ENCODE measurements at places on chromosomes 6 and 20.

- DNase-seq: no peak
These were observed 25.6 kb downstream of the POFUT1 start for GRCh38 chr20:32233286-32233685.

GRCh38 chr6:36430351-36430750 lies 12.3 kb downstream of the PXT1 start:
- DNase-seq: no peak

- DNase-seq: no peak
These were observed 129.5 kb downstream of the CRYBG1 start for GRCh38 chr6:106490030-106490429.

DNA sequence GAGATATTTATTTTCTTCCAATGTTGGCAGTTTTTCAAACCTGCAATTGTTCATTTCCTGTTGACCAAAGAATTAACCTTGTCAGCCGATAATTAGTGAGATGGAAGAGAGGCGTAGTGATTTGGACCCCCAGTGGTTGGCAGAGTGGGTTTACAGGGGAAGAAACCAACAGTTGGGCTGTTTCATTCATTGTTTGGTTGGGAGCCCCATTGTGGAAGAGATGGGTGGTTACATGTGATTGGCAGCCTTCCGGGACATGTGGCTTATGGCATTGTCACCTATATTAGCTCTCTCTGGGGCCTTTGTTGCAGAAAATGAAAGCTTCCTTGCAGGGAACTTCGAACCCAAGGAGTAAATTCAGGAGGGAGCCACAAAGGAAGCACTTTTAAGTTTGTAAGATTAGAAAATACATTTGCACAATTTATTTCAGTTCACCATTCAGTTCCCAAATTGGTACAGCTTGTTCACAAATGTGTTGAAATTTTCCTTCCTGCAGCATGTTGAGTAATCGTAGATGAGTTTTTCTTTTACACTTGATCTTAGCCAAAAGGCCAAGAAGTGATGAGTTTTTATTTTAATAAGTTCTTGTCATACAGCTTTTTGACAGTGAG lies 50.3 kb upstream of the CDKAL1 start:
- no peak for DNase-seq

GRCh38 chr6:148177589-148178233 lies 164.9 kb upstream of the SASH1 start:
- DNase-seq: peak; percentile 27

DNA sequence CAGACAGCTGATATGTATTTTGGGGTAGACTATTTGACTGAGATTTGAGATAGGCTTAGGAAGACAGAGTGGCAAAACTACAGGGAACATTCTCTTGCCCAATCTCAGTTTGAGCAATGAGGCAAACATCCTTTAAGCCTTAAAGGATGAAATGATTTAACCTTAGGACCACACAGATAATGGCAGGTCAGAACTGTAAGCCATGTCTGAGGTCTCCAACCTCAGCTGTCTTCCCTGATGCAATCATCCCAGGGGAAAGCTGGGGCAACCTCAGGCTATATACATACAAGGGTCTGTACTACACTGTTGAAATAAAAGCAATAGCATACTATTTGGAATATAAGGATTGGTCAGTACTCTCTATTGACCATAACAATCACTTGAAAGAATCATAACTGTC lies 83.8 kb upstream of the NUP153 start:
- DNase-seq: no peak

- no peak for DNase-seq
These were observed 306.8 kb upstream of the FOXQ1 start for GRCh38 chr6:1004885-1005630.

DNA sequence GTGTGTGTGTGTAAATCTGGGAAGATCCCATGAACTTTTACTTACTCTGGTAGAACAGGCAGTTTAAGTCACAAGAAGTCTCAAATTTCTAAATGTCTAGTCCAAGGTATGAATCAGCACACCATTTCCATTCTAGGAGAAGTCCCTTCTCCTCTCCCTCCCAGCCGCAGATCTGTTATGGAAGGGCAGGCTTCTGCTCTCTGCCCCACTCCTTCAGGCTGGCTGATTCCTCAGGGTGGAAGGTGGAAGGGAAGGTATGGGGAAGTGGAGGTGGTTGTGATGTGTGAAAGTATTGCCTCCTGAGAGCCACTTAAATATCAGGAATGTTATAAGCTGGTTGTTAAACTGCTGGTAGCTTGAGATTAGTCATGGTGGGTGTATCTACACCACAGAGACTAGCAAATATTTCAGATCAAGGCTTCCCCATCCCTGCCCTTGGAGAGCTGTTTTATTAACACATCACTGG lies 44.5 kb upstream of the LAMA4 start:
- DNase-seq: no peak

GRCh38 chr6:46098678-46099077 lies 31.1 kb upstream of the ENPP4 start:
- no peak for DNase-seq

GRCh38 chr6:11632795-11633511 lies 95.4 kb downstream of the TMEM170B start:
- no peak for DNase-seq

GRCh38 chr6:63578757-63579156 lies 6.5 kb downstream of the LOC128125822 start:
- DNase-seq: no peak

DNA sequence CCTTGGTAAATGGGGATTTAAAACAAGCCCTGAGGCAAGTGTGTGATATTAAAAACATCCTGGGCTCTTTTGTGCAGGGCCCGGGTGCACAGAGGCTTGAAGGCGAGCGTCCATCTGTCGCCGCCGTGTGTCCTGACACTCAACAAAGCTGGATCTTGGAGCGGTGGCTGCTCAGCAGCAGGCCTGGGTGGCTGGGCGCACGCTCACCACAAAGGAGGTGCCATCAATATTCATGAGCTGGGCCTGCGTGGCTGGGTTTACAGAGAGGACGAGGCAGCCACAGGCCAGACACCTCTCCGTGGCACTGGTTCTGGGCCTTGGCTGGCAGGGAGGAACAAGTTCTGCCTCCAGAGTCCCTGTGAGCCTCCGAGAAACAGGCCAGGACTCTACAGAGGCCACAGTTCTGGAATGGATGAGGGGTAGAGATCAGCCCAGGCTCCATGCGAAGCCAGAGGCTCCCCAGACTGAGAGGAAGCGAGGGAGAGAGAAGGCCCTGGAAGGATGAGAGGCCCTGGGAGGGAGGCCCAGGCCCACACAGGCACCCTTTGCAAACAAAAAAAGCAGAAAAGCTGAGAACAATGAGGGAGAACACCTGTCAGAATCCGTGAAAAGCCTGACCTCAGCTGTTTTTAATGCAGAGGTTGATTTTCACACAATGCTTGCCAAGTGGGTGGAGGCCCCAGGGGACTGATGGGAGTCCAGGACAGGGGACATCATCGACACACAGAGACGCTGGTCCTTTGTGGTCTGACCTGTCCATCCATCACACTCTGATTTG lies 21.9 kb downstream of the BHLHE23 start:
- DNase-seq: no peak

DNA sequence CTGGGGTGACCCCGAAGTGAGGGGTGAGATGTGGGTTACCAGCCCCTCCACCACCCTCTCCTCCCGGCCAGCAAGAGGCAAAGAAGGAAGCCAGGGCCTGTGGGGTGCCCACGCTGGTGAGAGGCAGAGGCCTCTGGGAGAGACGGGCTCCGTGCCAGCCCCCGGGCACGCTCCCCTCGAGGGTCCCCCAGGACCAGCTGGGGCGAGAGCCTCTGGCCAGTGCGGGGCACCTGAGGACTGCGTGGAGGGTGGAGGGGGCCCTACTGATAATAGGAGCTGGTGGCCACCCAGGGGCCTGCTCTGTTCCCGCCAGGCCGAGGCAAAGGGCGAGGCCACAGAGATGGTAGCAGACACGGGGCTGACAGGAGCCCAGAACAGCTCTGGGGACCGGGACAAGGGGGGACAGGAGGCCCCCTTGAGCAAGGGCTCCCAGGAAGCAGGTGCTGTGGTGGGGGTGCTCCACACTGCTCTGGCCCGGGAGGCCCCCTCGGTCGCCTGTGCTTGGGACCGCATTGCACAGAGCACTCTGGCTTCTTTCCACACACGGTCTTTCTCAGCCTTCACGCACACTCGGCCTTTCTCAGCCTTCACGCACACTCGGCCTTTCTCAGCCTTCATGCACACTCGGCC lies 226.9 kb downstream of the TTLL2 start:
- DNase-seq: no peak

DNA sequence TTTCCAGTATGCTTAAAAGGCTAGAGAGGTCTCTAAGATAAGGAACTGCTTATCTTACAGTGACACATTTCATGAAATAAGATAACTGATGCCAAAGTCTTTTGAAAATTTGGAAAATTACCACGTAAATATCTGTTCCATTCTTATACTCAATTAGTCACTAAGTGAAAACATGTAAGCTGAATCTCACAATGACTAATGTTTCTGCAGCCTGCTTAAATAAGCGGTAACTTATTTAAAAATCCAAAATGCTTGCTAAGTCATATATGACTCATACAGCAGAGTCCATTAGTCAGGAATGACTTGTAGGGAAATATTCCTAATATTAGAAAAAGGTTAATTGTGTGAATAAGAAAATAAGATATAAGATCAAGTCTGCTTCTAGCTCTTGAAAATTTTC lies 27.8 kb upstream of the LGSN start:
- no peak for DNase-seq

- DNase-seq: no peak
These were observed 38.0 kb downstream of the EZR start for GRCh38 chr6:158780988-158781691.

DNA sequence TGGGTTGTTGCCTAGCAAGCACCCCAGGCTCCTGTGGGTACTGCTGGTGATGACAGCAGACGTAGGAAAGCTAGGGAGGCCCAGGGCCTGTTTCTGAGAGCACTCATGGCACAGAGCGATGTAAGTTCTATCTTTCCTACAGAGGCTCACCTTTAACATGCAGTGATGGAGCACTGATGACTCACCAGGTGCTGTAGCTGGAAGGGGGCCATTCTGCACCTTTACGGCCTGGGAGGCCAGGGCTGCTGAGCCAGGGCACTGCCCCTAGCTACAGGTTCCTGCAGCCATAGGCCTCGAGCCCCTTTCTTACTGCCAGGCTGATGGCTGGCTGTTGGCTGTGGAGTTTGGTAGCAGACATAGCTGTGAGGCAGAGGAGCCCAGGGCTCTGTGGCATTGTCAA lies 31.1 kb upstream of the GPR6 start:
- no peak for DNase-seq

DNA sequence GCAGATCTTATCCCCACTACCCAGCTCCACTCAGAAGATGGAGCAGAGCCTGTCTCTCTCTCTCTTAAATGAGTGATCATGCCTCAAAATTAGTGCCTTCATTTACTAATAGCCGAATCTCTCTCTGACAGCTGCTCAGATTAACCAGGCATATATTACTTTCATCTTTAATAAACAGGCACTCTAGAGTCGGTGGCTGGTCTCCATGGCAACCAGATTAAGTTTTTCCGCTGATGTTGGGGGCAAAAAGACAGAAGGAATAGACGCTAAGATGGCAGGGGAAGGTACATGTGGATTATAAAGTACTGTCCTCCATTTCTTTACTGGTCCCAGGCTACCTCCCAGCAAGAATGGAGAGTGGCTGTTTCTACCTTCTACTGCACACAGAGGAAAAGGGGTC lies 121.6 kb downstream of the QRSL1 start:
- no peak for DNase-seq

GRCh38 chr20:38453941-38454340 lies 18.7 kb upstream of the RALGAPB start:
- no peak for DNase-seq

- peak; percentile 82 for DNase-seq
These were observed at the start of gene HMGN4 for GRCh38 chr6:26537846-26538571. Gene HMGN4 (plus strand): TSS chr6:26538366. CDS start chr6:26545207, 6,841 bp downstream.

- DNase-seq: no peak
These were observed 24.0 kb downstream of the HLA-DPA1 start for GRCh38 chr6:33049323-33050013.

DNA sequence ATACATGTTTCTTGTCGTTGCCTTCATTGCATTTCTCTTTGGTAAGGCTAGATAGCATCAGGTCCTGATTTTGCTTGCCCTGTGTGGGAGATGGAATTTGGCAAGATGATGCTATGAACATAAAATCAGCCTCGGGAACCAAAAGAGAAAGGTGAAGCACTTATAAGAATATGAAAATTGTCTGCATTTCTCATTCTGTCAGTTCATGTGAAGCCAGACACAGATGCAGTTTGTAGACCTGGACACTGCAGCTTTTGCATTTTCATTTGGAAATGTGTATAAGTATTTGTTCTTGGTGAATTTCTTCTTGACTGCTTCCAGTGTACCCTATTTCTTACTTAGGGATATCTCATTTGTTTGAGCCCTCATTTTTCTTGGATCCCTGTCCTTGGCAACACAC lies 1.3 kb downstream of the YWHAB start:
- DNase-seq: no peak

GRCh38 chr6:159525445-159526025 lies 167.5 kb downstream of the SOD2 start:
- DNase-seq: no peak

DNA sequence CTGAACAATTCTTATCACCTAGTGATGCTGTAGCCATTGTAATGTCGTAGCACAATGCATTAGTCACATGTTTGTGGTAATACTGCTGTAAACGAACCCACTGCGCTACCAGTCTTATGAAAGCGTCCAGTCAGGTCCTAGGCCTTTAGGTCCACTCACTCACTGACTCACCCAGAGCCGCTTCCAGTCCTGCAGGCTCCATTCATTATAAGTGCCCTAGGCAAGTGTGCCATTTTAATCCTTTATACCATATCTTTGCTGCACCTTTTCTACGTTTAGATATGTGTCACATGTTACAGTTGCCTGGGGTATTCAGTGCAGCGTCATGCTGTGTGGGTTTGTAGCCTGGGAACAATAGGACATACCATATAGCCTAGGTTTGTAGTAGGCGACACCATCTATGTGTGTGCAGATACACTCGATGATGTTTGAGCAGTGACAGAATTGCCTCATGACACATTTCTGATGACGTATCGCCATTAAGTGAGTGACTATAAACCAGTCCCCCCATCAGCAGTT lies 15.4 kb downstream of the IGF2R start:
- DNase-seq: no peak

DNA sequence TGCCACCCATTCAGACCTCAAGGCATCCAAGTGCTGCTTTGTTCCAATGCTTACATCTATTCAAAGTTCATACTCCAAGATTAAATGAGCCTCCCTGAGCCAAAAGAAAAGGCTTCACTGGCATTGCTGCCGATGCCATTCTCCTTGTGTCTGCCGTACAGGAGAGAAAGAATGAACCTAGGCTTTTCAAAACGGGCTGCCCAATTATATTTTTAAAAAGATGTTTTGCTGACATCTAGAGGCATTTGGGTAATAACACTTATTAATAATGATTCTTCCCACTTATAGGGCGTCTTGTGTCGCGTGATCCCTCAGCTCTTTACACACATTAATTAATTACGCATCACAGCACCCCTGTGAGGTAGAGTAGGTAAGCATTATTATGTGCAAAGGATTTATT lies 545.6 kb downstream of the PKHD1 start:
- DNase-seq: no peak

GRCh38 chr20:31712112-31712553 lies 10.5 kb downstream of the BCL2L1 start:
- DNase-seq: no peak

- DNase-seq: no peak
These were observed 12.0 kb downstream of the SLC12A5 start for GRCh38 chr20:46040902-46041535.

Measured in stimulated activated CD4-positive, alpha-beta T cell treated with anti-CD3 and anti-CD28 coated beads, Interleukin-1b, Interleukin-23, amount 100 ng/mL, for 4 hours (primary cell).